ENCODE measurements at places on chromosomes 5 and 9.

- DNase-seq: no peak
Measured at GRCh38 chr5:65073250-65073661, 304.5 kb downstream of the CWC27 start.

- no peak for DNase-seq
Measured at GRCh38 chr5:146516151-146516475, at the start of gene GPR151. GPR151 (minus strand) TSS chr5:146516190; CDS start chr5:146516113, 77 bp downstream.

DNA sequence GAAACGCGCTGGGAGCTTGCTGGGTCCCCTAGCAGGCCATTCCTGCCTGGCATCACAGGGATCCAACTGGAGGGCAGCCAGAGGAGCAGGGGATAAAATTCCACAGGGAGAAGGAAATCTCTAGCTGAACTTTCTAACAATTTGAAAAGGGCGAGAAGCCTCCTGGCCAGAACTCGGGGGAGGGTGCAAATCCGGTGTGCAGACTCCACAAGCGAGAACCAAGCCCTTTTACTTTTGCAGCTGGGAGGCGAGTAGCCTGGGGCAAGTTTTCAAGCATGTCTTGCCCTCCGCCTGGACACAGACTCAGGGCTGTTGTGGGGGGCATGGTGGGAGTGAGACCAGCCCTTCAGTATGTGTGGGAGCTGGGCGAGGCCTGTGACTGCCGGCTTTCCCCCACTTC, 14.3 kb upstream of the POU5F2 start:
- DNase-seq: no peak

DNA sequence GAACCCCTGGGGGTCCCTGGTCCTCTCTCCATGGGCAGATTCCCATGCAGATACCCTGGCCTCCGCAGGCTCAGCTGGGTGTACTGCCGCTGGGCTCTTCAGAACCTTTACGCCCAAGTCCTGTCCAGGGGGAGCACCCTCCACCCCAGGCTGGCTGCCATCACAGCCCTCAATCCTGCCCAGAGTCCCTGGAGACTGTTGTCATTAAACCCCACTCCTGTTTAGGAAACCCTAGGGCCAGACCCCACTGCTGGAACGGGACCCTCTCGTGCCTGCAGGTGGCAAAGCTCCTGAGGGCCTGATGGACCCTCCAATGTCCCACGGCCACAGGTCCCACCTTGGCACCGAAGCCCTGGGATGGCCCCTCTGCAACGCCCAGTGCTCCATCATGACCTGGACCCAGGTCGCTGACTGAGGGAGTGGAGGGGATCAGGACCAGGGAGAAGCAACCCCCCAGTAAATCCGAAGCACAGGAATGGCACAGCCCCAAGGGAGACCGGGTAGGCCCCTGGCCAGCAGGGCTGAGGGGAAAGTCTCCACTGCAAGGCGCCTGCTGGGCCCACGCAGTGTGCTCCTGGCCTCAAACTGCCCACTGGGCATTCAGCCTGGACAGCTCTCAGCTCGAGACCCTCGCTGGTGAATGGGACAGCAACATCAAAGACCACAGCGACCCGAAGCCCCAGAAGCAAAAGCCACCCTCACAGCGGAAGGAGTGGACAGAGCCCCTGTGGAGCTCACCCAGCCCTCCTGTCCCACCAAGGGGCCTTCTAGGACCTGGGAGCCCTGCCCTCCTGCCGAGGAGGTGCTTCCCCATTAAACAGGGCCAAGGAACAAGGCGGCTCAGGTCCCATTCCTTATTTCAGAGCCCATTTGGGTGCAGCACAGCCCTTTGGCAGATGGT, 8.3 kb downstream of the ZDHHC11B start:
- DNase-seq: no peak

GRCh38 chr9:119418721-119419120, 49.5 kb upstream of the BRINP1 start:
- no peak for DNase-seq

- no peak for DNase-seq
Measured at GRCh38 chr5:111347021-111347420, 122.8 kb downstream of the CAMK4 start.

DNA sequence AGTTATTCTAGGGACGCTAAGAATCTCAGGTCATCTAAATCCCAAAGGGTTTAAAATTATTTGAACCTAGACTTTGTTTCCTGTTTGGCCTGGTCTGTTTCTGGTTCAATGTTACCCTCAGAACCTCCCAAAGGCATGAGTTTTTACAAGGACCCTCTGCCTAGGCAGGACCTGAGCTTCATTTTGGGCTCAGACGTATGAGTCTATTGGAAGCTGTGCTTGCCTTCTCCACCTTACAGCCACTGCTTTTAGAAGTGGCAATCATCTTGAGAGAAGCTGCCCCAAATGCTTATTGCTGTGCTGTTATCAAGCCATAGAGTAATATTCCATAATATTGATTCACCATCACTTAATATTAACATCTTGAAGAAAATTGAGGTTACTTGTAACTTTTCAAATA, 510.4 kb downstream of the TLE4 start:
- no peak for DNase-seq

- no peak for DNase-seq
Measured at GRCh38 chr5:53099546-53099945, 10.0 kb downstream of the MOCS2 start.

DNA sequence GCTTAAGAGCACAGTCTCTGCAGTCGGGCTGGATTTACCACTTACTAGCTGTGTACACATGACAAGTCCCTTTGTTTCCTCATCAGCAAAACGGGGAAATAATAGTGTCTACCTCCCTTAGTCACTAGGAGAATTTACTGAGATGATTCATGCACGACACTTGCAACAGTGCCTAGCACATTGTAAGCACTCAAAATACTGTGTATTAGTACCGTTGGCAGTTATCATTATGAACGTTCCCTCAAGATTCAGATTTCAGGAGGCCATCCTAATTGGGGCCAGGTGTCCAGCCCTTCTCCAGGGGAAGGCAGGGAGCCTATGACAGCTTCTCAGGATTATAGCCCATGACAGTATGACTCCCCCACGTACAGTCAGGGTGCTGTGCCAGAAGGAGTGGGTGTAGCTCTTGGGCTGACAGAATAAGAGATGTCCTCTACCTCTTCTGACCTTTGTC, 164.3 kb downstream of the DOCK2 start:
- no peak for DNase-seq

DNA sequence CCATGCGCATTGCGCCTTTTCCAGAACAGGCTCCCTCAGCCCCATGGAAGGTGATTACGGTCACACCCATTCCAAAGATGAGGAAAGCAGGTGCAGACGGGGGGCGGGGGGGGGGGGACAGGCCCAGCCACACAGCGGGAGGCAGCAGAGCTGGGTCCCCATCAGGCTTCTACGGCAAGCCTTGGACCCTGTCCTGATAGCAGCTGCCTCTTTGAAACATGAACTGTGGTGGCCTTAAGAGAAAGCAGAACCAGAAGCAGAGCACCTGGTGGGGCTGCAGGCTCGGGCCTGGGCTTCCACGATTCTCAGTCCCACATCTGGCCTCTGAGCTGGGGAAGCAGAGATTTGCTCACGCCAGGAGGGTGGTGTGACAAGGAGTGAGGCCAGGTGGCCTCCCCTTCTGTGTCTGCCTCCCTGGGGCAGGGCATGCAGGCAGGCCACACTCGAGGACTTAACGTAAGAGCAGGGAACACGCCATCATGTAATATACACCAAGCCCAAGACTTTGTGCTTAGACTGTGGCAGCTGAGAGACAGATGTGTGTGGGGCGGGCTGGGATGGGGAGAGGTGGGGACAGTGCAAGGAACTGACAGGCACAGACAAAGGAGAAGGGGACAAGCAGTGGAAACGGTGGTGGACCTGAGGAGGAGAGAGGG, 14.2 kb upstream of the PHYKPL start:
- no peak for DNase-seq

DNA sequence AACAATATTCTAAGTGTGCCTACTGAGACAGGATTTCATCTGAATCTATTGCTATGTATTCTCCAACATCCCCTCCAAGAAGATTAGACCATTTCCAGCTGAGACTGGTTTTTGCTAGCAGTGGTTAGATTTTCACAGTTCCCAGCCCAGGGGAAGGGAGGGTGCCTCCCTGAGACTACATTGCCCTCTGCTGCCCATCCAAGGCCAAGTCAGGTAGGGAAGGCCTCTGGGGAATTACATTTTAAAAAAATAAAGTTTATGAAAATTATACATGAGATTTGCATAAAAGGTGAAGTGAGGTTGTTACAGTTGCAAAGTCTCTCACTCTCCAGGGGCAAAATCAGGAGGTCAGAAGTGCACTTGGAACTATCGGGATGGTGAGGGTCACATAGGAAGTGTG, 28.0 kb upstream of the SYK start:
- no peak for DNase-seq

GRCh38 chr5:133114933-133115310, 63.1 kb downstream of the HSPA4 start:
- no peak for DNase-seq

DNA sequence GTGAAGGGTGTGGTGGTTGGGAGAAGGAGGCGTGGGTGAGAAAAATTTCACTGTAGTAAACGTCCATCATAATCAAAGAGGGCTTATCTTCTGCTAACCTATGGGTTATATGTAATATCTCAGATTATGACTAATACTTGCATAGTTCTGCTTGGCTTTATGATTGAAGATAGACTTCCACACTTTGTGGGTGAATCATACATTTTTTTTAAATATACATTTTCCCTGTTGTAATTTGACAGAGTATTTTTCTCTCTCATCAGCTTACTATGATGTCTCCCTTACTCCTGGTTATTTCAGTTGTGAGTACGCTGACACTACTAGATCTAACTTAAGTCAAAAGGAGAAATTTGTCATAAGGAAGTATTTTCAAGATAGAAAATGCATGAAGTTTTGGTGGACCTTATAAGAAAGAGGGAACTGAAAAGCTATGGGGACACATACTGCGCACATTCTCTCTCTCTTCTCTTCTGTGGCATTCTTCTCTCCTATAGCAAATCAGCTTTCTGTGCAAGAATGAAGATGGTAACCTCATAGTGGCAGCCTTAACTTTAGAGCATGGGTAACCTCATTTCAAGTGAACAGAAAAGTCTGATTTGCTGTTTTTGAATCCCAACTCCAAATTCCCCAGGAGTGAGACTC, 4.9 kb upstream of the JAK2 start:
- DNase-seq: no peak

DNA sequence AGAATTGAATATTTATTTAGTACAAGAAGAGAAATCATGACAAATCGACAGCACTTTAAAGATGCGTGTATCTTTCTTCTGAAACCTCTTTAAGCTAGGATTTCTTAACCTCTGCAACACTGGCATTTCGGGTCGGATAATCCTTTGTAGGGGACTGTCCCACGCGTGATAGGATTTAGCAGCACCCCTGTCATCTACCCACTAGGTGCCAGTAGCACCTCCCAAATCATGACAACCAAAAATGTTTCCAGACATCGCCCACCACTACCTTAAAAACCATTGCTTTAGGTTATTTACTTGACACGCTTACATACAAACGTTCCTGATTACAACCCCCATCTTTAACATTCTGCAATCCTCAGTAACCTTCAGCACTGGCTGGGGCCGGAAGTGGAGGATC, 223.1 kb downstream of the TRIM32 start:
- DNase-seq: no peak

Measured in NCI-H1930 (cell line).